ENCODE measurements at places on chromosomes 16 and 17. TPM values are rescaled to one million over a fixed set of nuclear protein-coding genes. Genes with fewer than 3 reads are reported as not detected.

DNA sequence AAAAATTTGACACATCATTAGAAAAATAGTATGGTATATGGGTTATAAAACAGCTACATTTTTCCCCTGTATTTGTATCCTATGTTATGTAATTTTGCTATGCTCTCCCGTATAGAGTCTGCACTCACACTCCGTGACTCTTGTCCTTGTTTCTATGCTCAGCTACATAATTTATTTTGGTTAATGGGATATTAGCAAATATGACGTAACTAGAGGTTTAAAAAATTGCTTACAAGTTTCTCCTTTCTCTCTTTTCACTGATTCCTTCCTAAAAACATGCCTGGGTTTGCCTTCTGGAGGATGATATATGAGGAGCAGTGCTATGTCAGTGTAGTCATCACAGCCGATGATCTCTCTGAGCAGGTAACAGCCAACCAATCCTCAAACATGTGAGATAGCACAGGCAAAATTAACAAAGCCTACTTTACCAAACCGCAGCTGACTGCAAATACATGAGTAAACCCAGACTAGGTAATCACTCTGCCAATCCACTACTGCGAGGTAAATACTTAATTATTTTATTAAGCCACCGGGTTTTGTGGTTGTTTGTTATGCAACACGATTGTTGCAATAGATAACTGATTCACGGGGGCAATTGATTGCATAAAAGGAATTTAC lies 126.9 kb downstream of the KIF2B start:
- H3K27ac ChIP-seq = no peak overlapping the region
- no peaks in the 10 kb centered on the region for H3K4me1 ChIP-seq
- no peak overlapping the region for H3K4me3 ChIP-seq
- DNase-seq = no peak
- no peaks in the 10 kb centered on the region for H3K27me3 ChIP-seq
- H3K36me3 ChIP-seq = no peaks in the 10 kb centered on the region

DNA sequence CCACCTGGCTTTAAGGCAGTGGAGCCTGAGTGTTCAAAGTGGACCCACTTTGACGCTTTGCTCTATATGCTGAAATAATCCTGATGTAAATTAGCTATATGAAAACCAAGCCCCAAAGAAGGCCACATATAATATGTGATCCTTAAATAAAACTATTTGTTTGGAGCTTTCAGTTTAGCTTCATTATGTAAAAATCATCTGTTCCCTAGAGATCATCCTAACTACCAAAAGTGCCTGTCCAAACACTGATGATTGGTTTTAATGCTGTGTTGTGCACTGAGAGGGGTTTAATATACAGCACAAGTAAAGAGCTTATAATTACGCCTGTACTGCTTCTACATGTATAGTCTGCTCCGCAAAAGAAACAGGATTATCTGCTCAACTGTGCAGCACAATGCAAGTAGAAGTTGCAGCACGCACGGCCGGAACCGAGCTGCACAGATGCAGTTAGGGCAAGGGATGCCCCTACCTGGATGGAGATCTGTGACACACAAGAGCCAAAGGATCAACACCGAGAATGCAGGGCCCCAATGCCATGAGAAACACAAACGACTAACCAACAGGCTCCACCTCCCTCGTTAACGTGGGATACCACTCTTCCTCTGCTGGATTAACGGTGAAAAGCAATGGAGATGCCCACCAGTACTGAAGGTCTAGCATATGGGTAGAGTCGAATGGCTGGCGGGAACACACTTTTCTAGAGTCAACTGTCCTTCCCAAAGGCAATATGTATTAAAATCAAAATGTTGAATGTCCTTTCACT lies 20.5 kb downstream of the USP7 start:
- H3K27ac ChIP-seq = no peak overlapping the region
- H3K4me3 ChIP-seq = no peak overlapping the region
- peaks cover 37% of the 10 kb centered on the region for H3K4me1 ChIP-seq
- H3K36me3 ChIP-seq = no peaks in the 10 kb centered on the region
- no peak for DNase-seq

GRCh38 chr16:67516296-67517154 lies 12.1 kb upstream of the RIPOR1 start:
- DNase-seq = no peak
- peaks cover 8% of the 10 kb centered on the region for H3K4me1 ChIP-seq
- H3K36me3 ChIP-seq = no peaks in the 10 kb centered on the region
- peaks cover 15% of the 10 kb centered on the region for H3K27me3 ChIP-seq

The KRT20 gene
- total RNA-seq = not detected

DNA sequence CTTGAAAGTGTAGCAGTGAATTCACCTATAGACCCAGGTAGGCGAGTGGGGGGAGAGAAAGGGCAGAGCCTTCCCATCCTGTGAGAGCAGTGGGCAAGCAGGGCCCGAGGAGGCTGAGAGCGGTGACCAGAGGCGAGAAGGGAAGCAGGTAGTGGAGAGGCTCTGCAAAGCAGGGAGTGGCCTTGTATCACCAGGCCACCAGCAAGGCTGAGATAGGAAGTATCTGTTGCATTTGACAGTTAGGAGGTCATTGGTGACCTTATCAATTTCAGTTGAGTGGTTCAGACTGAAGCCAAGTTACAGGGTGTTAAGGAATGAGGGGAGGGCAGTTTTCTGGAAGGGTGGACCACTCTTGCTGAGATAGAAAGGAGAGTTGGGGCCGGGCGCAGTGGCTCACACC lies 10.7 kb upstream of the HSD3B7 start:
- H3K27me3 ChIP-seq = no peaks in the 10 kb centered on the region
- no peak overlapping the region for H3K27ac ChIP-seq
- H3K4me3 ChIP-seq = no peak overlapping the region
- no peaks in the 10 kb centered on the region for H3K4me1 ChIP-seq
- no peak for DNase-seq
- peaks cover 42% of the 10 kb centered on the region for H3K36me3 ChIP-seq

GRCh38 chr17:1707107-1707506 lies 3.1 kb downstream of the TLCD2 start:
- peaks cover 2% of the 10 kb centered on the region for H3K36me3 ChIP-seq
- DNase-seq = no peak
- H3K4me1 ChIP-seq = peaks cover 5% of the 10 kb centered on the region
- H3K4me3 ChIP-seq = no peak overlapping the region
- no peak overlapping the region for H3K27ac ChIP-seq
- peaks cover 17% of the 10 kb centered on the region for H3K27me3 ChIP-seq

Measured in progenitor cell of endocrine pancreas (in vitro differentiated cells).